CD8-positive, alpha-beta memory T cell (primary cell): ENCODE measurements at places on chromosomes 7 and 10. TPM values are rescaled to one million over a fixed set of nuclear protein-coding genes. Genes with fewer than 3 reads are reported as not detected.
A peak's percentile ranks its signal among the peaks of the same experiment; 100 is the strongest.

DNA sequence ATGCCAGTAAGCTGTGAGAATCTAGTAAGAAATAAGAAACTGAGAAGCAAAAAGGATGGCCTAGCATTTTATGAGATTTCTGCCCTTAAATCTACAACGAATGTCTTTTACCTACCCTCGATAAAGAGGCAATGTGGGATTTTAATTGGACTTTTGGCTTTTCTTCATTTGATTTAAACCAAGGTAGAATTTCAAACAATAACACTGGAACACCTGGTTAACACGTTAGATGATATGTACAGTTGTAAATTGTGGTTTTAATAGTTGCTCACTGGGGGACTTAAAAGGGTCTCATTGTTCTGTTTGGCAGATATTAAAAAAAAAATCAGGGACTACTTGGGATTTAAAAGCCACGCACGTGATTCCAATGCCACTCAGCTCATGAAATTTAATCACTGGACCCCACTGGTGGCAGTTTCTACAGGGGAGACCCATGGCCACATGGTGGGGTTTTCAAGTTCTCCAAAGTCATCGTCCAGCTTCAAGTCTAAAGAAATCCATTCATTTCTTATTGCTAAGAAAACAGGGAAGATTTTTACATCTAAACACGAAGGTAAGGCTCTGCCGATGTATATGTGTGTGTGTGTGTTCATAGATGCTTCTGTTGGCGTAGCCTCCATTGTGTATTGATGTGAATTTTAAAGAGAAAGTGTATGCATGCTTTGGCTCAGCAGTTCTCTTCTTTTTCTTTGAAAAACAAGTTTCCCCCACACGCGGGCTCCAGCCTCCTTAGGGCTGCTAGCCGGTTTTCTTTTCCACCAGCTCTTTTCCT, 588.6 kb upstream of the MKI67 start:
- H3K4me1 ChIP-seq = no peaks in the 10 kb centered on the region
- H3K36me3 ChIP-seq = no peaks in the 10 kb centered on the region
- no peak overlapping the region for H3K27ac ChIP-seq
- no peak overlapping the region for H3K4me3 ChIP-seq

- no peaks in the 10 kb centered on the region for H3K36me3 ChIP-seq
- H3K27me3 ChIP-seq = no peaks in the 10 kb centered on the region
- H3K4me1 ChIP-seq = no peaks in the 10 kb centered on the region
- no peak overlapping the region for H3K27ac ChIP-seq
These were observed 44.2 kb downstream of the CNNM2 start for GRCh38 chr10:102962267-102962666.

GRCh38 chr10:97777143-97777542, 5.3 kb upstream of the SFRP5 start:
- H3K27me3 ChIP-seq = peaks cover 3% of the 10 kb centered on the region
- H3K27ac ChIP-seq = no peak overlapping the region
- no peak overlapping the region for H3K4me3 ChIP-seq
- peaks cover 22% of the 10 kb centered on the region for H3K4me1 ChIP-seq

DNA sequence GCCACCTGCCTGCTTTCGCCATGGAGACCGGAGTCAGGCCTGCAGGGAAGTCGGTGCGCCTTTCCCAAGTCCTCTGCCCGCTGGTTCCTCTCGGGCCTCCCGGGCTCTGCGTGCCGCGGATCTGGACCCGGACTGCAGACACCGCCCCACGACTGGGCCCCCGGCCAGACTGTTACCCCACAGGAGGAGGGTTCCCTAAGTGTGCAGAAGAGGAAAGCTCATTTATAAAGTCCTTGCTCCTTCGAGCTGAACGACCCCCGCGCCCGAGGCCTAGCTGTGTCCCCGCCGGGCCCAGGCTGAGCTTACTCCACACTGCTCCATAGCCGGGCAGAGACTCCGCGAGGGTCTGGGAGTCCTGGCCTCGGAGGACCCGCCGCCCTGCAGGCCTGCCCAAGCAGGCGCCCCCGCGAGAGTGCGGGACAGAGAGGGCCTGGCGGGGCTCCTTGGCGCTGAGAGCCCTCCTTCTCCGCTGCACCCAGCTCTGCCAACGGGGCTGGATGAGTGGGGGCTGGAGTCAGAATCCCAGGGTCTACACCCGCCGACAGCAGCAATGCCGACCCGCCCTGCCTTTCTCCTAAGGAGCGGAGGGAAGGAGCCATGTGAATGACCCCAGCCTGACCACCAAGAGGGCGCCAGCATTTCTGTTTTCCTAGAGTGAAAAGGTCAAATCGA, 8.3 kb downstream of the EN2 start:
- peaks cover 71% of the 10 kb centered on the region for H3K27me3 ChIP-seq
- no peak overlapping the region for H3K4me3 ChIP-seq
- no peaks in the 10 kb centered on the region for H3K4me1 ChIP-seq

GRCh38 chr7:81226234-81226633, 307.4 kb upstream of the SEMA3C start:
- DNase-seq = no peak
- H3K27ac ChIP-seq = no peak overlapping the region
- no peaks in the 10 kb centered on the region for H3K27me3 ChIP-seq
- no peaks in the 10 kb centered on the region for H3K4me1 ChIP-seq

- H3K4me3 ChIP-seq = no peak overlapping the region
- DNase-seq = no peak
- peaks cover 4% of the 10 kb centered on the region for H3K36me3 ChIP-seq
- no peak overlapping the region for H3K27ac ChIP-seq
- no peaks in the 10 kb centered on the region for H3K27me3 ChIP-seq
These were observed 182.2 kb downstream of the ST7 start for GRCh38 chr7:117135553-117135891.

GRCh38 chr7:2288503-2288902, 25.7 kb downstream of the SNX8 start:
- H3K4me1 ChIP-seq = no peaks in the 10 kb centered on the region
- H3K27ac ChIP-seq = no peak overlapping the region
- no peak for DNase-seq
- H3K27me3 ChIP-seq = no peaks in the 10 kb centered on the region
- no peak overlapping the region for H3K4me3 ChIP-seq

Gene GPNMB
- total RNA-seq = 9.4 TPM

GRCh38 chr10:117001144-117001543, 3.8 kb downstream of the SHTN1 start:
- peaks cover 6% of the 10 kb centered on the region for H3K27me3 ChIP-seq
- no peak overlapping the region for H3K27ac ChIP-seq
- H3K4me3 ChIP-seq = no peak overlapping the region
- H3K4me1 ChIP-seq = no peaks in the 10 kb centered on the region

Gene FZD1
- 0.02 TPM for total RNA-seq

Gene CAV2
- not detected for total RNA-seq

GRCh38 chr7:139523199-139523941, at the start of gene CLEC2L:
Gene CLEC2L, plus strand, starts transcription at chr7:139523685. Its CDS starts 243 bp downstream, at chr7:139523928.
- no peak for DNase-seq
- H3K36me3 ChIP-seq = no peaks in the 10 kb centered on the region
- no peak within 1 kb of the TSS for H3K4me3 ChIP-seq

DNA sequence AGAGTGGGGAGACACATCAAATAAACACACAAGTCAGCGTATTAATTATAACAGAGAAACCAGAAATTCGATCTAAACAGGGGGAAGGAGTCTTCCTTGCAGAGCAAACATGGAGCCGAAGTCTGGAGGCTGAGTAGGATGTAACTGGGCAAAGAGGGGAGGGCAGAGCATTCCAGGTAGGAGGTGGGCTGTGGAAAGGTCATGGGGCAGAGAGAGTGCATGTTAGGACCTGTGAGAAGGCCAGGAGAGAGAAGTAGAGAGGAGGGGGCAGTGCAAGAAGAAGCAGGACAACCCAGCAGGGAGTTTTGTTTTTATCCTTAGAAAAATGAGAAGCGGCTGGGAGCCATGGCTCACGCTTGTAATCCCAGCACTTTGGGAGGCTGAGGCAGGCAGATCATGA, 130.8 kb upstream of the GPR26 start:
- no peak overlapping the region for H3K4me3 ChIP-seq
- H3K27ac ChIP-seq = no peak overlapping the region
- no peaks in the 10 kb centered on the region for H3K27me3 ChIP-seq
- no peaks in the 10 kb centered on the region for H3K4me1 ChIP-seq
- DNase-seq = no peak

- H3K4me1 ChIP-seq = no peaks in the 10 kb centered on the region
- H3K27me3 ChIP-seq = no peaks in the 10 kb centered on the region
- H3K27ac ChIP-seq = no peak overlapping the region
- no peak overlapping the region for H3K4me3 ChIP-seq
- H3K36me3 ChIP-seq = no peaks in the 10 kb centered on the region
These were observed 17.5 kb upstream of the CPVL start for GRCh38 chr7:29163854-29164253.

- no peak overlapping the region for H3K27ac ChIP-seq
- no peak overlapping the region for H3K4me3 ChIP-seq
- no peak for DNase-seq
- no peaks in the 10 kb centered on the region for H3K36me3 ChIP-seq
- no peaks in the 10 kb centered on the region for H3K4me1 ChIP-seq
These were observed 104.4 kb upstream of the MACROH2A2 start for GRCh38 chr10:69948261-69948660.

DNA sequence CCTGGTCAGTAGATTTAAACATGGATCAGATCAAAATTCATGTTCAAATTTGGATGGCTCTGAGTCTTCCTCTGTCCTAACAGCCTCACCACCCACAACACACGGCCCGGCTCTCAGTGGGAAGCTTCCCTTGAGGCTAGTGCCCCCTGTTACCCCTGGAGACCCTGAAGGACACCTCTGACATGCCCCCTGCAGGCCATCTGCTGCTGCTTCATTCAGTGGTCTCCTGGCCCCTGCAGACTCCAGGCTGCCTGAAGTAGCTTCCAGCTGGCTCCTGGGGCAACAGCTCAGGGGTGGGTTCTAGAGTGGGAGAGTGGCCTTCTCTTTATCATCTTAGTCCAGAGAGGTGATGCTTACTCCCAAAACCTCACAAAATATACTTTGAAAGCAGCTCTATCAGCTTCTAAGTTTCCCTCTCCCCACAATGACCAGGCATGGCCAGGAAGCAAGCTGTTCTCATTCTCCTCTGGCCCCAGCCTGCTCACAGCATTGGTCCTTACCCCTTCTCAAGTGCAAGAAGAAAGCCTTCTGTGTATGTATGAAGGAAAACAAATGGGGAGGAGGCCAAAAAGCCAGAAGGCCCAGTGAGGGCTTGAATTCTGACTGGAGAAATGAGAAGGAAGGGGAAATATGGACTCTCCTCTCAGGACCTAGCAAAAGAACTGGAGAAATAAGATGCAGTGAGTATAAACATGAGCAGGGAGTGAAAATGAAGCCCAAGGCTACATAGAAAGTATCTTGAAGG, 189.6 kb upstream of the INHBA start:
- H3K27me3 ChIP-seq = no peaks in the 10 kb centered on the region
- no peak overlapping the region for H3K27ac ChIP-seq
- no peak for DNase-seq
- H3K36me3 ChIP-seq = no peaks in the 10 kb centered on the region
- no peaks in the 10 kb centered on the region for H3K4me1 ChIP-seq

Gene EXOC6
- total RNA-seq = 10.9 TPM

DNA sequence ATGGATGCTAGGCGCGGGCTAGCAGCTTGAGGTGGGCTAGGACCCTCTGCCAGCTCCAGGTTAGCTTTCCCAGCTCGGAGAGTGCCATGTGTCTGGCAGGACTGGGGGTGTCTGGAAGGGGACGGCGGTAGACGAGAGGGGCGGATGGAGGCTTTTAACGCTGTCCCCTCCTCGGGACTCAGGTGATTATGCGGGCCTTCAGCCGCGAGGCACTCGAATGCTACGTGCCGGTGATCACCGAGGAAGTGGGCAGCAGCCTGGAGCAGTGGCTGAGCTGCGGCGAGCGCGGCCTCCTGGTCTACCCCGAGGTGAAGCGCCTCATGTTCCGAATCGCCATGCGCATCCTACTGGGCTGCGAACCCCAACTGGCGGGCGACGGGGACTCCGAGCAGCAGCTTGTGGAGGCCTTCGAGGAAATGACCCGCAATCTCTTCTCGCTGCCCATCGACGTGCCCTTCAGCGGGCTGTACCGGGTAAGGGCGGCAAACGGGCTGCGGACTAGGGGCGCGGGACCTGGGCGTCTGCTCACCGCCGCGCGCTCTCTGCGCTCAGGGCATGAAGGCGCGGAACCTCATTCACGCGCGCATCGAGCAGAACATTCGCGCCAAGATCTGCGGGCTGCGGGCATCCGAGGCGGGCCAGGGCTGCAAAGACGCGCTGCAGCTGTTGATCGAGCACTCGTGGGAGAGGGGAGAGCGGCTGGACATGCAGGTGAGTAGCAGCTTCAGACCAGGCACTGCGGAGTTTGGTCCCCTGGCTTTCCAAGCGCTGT, 1.1 kb downstream of the CYP26A1 start:
- DNase-seq = no peak
- H3K27ac ChIP-seq = no peak overlapping the region
- H3K36me3 ChIP-seq = no peaks in the 10 kb centered on the region
- H3K4me3 ChIP-seq = no peak overlapping the region
- peaks cover 4% of the 10 kb centered on the region for H3K4me1 ChIP-seq
- H3K27me3 ChIP-seq = peaks cover 26% of the 10 kb centered on the region

Gene SHTN1
- total RNA-seq = 0.28 TPM

Gene CRPPA
- 1.6 TPM for total RNA-seq

DNA sequence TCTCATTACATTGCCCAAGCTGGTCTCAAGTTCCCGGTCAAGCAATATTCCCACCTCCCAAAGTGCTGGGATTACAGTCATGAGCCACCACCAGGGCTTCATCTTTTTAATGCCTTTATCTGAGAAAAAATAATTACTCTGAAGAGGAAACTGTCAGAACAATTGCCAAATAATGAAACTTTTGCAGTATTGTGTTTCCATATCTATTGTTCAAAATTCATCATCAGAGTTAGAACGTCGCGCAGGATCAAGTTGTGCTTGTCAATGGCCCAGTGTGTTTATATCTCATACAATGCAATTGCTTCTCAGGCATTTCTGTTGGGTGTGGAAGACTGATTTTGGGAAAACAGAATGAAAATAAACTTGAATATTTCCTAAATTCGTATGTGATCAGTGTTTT, 143.1 kb downstream of the ARID5B start:
- H3K27ac ChIP-seq = no peak overlapping the region
- H3K4me3 ChIP-seq = no peak overlapping the region
- H3K4me1 ChIP-seq = peaks cover 69% of the 10 kb centered on the region
- no peaks in the 10 kb centered on the region for H3K36me3 ChIP-seq
- DNase-seq = no peak

DNA sequence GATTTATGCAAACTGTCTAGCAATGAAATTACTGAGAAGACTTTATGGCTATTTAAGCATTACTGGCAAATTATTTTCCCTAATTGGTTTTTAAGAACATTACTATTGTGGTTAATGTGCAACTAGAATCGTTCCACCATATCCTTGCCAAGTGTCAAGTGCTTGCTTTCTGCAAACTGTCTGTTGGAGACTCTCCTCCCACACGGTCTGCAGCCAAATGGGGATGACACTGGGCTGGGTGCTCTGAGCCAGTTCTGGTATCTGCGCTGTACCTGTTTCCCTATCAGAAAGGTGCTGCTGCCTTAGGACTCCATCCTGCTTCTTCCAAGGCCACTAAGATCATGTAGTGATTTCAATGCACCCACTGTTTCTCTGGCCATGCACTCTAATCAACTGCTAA, 110.4 kb downstream of the RAMP3 start:
- H3K27ac ChIP-seq = no peak overlapping the region
- H3K4me3 ChIP-seq = no peak overlapping the region
- no peak for DNase-seq
- no peaks in the 10 kb centered on the region for H3K4me1 ChIP-seq
- H3K36me3 ChIP-seq = no peaks in the 10 kb centered on the region

GRCh38 chr10:23096802-23097549, 1.6 kb downstream of the MSRB2 start:
- peaks cover 16% of the 10 kb centered on the region for H3K4me1 ChIP-seq
- H3K27me3 ChIP-seq = no peaks in the 10 kb centered on the region
- DNase-seq = no peak
- peak overlapping the region; percentile 51 for H3K4me3 ChIP-seq
